Endothelial cell of coronary artery (primary cell): ENCODE measurements at places on chromosomes 16 and 17. TPM values are rescaled to one million over a fixed set of nuclear protein-coding genes. Genes with fewer than 3 reads are reported as not detected.

The RTN4RL1 gene
- not detected in 2 replicates for total RNA-seq

The PIRT gene
- total RNA-seq = not detected in 2 replicates

The HOXB6 gene
- 1.3 and 2.8 TPM in 2 replicates for total RNA-seq

The LITAF gene
- 0.81 and 3.3 TPM in 2 replicates for total RNA-seq

The BICDL2 gene
- total RNA-seq = not detected in 2 replicates

The ALDOA gene
- total RNA-seq = 358 and 754 TPM in 2 replicates

The TRAF4 gene
- total RNA-seq = 35.3 and 40.6 TPM in 2 replicates

The MSLN gene
- not detected in 2 replicates for total RNA-seq

The HES7 gene
- 0.09 TPM in 2 replicates for total RNA-seq

The CA4 gene
- 0.27 TPM in 1 of 2 replicates, not detected in the other for total RNA-seq

The EVI2B gene
- 0.09 TPM in 2 replicates for total RNA-seq

The SPEM2 gene
- total RNA-seq = not detected in 2 replicates

The MT1A gene
- total RNA-seq = 3.2 and 3.3 TPM in 2 replicates

The PIK3R6 gene
- not detected in 2 replicates for total RNA-seq

The HOXB7 gene
- total RNA-seq = 0.90 and 2.2 TPM in 2 replicates

The LGALS9B gene
- total RNA-seq = not detected in 2 replicates

The EIF5A gene
- total RNA-seq = 734 and 935 TPM in 2 replicates

The HSD11B2 gene
- total RNA-seq = not detected in 2 replicates

The GHDC gene
- total RNA-seq = 8.5 and 15.0 TPM in 2 replicates

The SLC16A5 gene
- total RNA-seq = 5.8 and 8.1 TPM in 2 replicates

The C17orf107 gene
- 0.63 and 1.6 TPM in 2 replicates for total RNA-seq

The TCF25 gene
- total RNA-seq = 187 and 192 TPM in 2 replicates

The OR1F1 gene
- total RNA-seq = 0.18 TPM in 1 of 2 replicates, not detected in the other

The NEUROD2 gene
- not detected in 2 replicates for total RNA-seq

The CLEC3A gene
- total RNA-seq = not detected in 2 replicates

The NGFR gene
- total RNA-seq = under 0.01 TPM in 2 replicates

The MRPS23 gene
- total RNA-seq = 42.4 and 56.4 TPM in 2 replicates

The TBC1D3I gene
- total RNA-seq = under 0.01 and 0.38 TPM in 2 replicates

The LGALS9 gene
- total RNA-seq = 6.9 and 11.4 TPM in 2 replicates

The GP1BA gene
- total RNA-seq = not detected in 2 replicates

The KRT16 gene
- 0.09 TPM in 1 of 2 replicates, not detected in the other for total RNA-seq

The USP22 gene
- total RNA-seq = 241 and 270 TPM in 2 replicates

The CCL2 gene
- 50.9 and 78.8 TPM in 2 replicates for total RNA-seq

The CMTM2 gene
- 0.09 TPM in 1 of 2 replicates, not detected in the other for total RNA-seq

The TOX3 gene
- total RNA-seq = not detected in 2 replicates

The SRSF1 gene
- total RNA-seq = 458 and 607 TPM in 2 replicates

The BIRC5 gene
- 18.7 and 62.8 TPM in 2 replicates for total RNA-seq

The IGF2BP1 gene
- total RNA-seq = 1.6 and 4.2 TPM in 2 replicates
